ENCODE measurements at places on chromosomes 6 and 20.

GRCh38 chr6:1387876-1388629, 1.3 kb upstream of the FOXF2 start:
- no peak for DNase-seq

DNA sequence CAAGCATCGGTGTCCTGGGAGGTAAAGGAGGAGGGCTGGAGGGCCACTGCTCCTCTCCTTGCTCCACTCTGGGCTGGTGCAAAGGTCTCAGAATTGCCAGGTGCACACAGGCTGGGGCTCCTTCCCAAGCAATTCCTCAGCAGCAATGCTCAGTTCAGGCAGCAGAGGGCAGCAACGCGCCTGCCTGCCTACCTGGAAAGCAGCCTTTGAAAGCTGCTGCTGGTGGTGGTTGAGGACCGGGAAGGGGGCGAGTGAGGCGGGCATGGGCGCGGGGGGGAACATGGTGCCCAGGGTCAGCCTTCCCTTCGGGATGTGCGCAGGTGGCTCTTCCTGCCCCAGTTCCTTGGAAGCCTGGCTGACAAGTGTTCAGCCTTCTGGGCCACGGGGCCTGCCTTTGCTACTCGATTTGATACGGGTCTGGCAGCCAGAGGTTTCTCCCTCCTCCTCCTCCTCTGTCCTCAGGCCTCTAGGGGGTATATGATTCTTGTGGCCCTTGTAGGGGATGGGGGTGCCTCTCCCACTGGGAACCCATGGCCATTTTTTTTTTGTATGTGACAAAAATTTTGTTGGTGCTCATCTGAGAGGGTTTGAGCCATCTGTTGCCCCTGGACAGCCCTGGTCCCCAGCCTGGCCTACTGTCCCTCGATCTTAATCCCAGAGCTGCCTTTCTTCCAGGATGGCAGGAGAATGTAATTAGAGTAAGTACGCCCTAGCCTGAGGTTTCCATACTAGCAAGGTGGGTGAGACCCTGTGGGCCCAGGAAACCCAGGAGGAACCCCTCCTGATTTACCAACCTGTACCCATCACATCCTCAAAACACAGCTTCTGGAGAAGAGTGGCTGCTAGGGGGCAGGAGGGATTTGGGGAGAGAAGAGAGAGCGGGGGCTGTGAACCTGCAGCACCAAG, 20.1 kb downstream of the MRPS18A start:
- DNase-seq: peak; percentile 77

- DNase-seq: no peak
Observed at GRCh38 chr20:47861116-47861515, 75.8 kb upstream of the SULF2 start.

GRCh38 chr20:47055699-47056369, 161.2 kb downstream of the EYA2 start:
- no peak for DNase-seq

DNA sequence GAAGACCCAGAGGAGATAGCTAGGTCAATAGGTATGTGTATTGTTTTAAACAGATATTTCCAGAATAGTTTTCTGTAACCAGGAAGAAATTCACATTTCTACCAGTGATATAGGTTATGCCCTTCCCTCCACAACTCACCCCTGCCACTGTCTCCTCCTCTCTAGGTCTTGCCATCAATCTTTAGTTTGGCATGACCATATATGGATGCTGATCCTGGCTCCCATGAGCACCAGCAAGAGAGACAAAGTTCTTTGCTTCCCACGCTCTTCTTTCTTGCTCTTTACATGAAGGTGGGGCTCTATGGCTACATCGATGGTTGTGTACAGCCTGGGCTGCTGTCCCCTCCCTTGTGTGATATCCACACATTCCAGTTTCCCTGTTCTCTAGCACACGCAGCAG, 459.4 kb upstream of the ID4 start:
- DNase-seq: no peak

DNA sequence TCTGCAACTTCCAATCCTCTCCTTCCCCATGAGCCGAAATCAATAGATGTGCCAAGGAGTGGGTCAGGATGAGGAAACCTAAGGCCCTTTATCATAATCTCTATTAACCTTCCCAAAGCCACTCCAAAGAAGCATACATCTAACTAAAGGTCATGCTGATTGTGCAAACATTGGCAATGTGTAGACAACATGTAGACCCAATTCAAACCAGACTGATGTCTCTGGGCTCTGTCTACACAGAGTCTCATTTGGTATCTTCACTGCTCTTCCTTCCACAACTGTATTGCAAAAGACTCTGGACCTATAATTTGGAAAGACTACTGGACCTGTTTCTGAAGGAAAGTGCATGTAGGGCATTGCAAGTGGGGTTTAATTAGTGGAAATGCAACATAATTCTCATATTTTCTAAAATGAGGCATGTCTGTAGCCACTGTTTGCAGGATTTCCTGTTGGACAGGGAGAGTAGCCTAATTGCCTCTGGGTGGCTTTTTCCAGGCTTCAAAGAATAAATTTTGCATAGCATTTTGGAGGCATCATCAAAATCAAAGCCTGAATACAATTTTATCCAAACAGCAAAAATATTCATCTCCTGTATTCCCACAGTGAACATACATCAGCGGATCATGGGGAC, 35.0 kb upstream of the MLIP start:
- no peak for DNase-seq

GRCh38 chr20:20611167-20611566, 101.3 kb downstream of the RALGAPA2 start:
- no peak for DNase-seq

GRCh38 chr6:89372506-89372901, 20.0 kb upstream of the UBE2J1 start:
- DNase-seq: no peak

DNA sequence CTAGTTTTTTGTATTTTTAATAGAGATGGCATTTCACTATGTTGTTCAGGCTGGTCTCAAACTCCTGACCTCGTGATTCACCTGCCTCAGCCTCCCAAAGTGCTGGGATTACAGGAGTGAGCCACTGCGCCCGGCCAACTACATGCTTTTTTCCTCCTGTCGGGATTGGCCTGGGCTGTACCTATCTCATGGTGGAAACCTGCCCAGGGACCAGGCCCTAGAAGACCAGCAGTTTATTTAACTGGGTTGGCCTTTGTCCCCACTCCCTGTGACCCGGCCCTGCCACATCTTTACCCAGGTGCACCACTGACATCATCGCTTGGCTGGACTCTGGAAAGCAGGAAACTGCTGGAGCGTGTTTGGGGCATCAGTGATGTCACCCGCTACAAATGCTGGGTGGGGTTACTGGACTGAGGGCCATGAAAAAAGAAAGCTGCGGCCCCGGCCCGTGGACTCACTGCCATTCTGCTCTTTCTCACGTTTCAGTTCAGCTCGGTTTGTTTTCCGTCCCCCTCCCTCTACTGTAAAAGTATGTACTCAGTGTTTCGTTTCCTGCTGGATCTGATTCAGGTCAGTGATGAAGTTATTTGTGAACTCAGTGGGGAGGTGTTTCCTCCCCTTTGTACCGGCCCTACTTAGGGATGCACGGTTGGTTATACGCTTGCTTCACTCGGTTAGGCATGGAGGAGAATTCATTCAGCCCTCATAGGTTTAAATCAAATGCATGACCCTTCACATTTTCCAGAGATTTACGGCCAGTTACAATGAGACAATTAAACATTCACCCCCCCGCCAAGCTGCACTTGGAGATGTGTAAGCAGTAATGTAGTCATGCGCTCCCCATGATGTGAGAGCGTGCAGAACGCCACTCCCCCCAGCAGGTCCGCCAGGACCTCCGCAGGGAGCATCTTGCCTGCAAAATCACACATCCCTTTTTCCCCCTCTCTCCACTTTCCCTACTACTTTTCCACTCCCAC, 179.3 kb downstream of the MTHFD1L start:
- no peak for DNase-seq

GRCh38 chr20:9441948-9442347, 72.4 kb upstream of the LAMP5 start:
- no peak for DNase-seq

DNA sequence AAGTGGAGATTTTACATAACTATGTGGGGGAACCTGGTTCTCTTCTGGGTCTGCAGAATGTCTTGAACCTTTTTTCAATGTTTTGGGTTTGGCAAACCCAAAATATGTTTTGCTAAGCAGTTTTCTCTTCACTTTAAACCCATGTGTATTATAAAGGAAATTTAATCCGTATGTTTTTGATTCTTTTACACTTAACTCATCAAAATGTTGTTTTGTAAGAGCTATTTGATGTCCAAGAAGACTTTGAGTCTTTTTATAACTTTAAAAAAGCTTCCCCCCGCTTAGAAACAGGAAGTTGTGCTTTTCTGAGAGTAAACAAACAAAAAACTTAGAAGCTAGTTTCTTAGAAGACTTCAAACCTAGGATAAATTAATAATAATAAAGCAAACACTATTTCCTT, 81.9 kb upstream of the CEP162 start:
- no peak for DNase-seq

GRCh38 chr6:144655376-144655775, 370.2 kb downstream of the UTRN start:
- no peak for DNase-seq

GRCh38 chr6:46756469-46757213, 9.9 kb downstream of the ANKRD66 start:
- DNase-seq: no peak

DNA sequence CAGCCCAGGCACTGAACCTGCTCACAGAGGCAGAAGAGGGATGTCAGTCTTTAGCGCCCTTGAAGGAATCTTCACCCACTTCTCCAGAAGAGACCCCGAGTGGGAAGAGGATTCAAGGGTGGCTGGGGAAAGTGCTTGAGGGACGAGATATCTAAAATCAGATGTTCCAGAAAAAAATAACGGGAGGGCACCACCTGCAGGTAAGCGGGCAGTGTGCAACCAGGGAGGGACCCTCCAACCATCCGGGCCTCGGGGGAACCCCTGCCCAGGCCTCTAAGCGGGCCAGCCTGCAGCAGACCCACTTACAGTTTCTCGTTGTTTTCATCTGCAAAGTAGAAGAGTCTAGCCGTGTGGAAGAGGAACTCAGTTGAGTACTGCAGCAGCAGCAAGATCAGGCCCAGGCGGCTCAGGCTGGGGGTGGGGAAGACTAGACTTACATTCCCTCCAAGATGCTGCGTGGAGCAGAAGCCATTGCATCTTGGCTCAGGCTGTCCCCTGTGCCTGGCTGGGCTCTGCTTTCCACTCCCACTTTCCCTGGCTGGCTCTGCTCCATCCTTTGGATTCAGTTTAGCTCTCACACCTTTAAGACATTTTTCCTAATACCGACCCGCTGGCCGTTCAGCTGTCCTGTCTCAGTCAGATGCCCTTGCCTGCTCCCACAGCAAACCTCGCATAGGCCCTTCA, 71.0 kb downstream of the TRAM2 start:
- no peak for DNase-seq

DNA sequence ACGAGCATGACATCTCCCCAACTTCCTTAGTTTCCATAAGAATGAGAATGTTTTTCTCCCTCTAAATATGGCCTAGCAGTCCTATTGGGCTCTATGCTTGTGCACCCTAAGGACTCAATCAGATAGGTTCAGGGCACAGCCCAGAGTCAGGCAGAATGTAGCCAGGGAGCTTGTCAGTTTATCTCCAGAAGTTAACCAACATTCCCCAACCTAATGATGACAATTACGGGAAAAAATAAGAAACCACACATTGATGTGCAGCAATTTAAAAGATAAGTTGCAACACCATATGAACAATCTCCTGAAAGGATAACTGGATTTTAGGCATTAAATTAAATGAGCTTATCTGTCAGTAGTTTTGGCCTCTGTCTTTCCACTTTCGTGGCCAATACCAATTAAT, 71.1 kb downstream of the HDDC2 start:
- DNase-seq: no peak

- DNase-seq: no peak
Observed at GRCh38 chr6:79330704-79331103, 96.2 kb upstream of the HMGN3 start.

- no peak for DNase-seq
Observed at GRCh38 chr6:144349690-144350527, 64.8 kb downstream of the UTRN start.

DNA sequence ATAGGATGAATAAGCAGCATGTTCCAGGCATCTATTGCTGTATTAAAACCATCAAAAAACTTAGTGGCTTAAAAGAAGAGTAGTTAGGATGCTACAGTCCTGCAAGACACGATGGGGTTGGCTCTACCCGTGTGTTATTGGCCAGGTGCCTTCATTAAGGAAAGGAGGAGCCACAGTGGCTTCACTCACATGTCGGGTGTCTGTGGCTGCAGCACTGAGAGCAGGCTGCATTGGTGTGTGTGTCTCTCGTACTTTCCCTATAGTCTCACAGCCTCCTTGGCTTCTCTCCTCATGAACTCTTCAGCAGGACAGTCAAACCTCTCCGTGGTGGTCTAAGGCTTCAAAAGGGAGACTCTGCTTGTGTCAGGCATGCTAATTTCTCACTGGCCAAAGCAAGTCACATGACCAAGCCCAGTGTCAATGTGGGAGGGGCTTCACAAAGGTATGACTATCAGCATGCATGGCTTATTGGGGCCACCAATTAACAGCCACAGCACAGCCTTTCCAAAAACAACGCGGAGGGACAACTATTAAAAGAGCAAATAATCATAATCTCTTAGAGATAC, 402.8 kb downstream of the KIF16B start:
- no peak for DNase-seq

DNA sequence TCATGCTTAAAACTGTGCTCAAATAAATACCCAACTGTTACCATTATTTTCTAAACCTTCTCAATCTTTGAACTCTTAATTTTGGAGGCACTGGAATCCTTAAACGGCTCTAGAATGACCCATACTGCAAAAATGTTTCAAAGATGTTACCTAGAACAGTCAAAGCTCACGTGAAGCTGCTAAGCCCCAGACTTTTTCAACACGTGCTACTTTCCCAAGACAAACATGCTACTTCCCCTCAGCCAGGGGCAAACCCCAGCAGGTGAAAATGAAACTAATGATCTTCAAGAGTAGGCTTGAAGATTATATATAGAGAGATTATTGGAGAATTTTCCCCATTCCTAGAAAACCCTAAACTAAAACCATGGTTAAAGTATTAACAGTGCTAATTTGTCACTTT, 28.1 kb downstream of the HUS1B start:
- DNase-seq: no peak

- no peak for DNase-seq
Observed at GRCh38 chr6:85464260-85464644, 14.4 kb downstream of the NT5E start.
